ENCODE measurements at places on chromosomes 7 and 10.

- DNase-seq = no peak
Measured at GRCh38 chr7:124577256-124577655, 188.3 kb downstream of the GPR37 start.

GRCh38 chr10:87685832-87686574, 26.3 kb downstream of the PAPSS2 start:
- DNase-seq = no peak

GRCh38 chr7:33926535-33926934, 21.2 kb downstream of the BMPER start:
- peak; percentile 42 for DNase-seq

DNA sequence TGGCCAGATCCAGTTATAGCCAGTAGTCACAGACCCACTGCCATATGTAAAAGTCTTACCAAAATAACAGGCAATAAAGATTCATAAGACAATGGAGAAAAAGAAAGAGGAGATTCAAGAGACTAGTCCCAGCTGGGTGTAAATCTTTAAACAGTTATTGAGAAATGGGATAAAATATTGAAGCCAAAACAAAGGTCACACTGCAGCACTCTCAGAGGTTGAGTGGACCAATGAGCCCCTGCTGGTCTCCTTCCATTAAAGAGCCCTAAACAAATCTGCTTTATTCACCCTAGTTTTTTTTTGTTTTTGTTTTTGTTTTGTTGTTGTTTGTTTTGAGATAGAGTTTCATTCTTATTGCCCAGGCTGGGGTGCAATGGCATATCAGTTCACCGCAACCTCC, 98.8 kb downstream of the JMJD1C start:
- no peak for DNase-seq

GRCh38 chr10:1399431-1400100, 337.8 kb downstream of the ADARB2 start:
- DNase-seq = no peak

DNA sequence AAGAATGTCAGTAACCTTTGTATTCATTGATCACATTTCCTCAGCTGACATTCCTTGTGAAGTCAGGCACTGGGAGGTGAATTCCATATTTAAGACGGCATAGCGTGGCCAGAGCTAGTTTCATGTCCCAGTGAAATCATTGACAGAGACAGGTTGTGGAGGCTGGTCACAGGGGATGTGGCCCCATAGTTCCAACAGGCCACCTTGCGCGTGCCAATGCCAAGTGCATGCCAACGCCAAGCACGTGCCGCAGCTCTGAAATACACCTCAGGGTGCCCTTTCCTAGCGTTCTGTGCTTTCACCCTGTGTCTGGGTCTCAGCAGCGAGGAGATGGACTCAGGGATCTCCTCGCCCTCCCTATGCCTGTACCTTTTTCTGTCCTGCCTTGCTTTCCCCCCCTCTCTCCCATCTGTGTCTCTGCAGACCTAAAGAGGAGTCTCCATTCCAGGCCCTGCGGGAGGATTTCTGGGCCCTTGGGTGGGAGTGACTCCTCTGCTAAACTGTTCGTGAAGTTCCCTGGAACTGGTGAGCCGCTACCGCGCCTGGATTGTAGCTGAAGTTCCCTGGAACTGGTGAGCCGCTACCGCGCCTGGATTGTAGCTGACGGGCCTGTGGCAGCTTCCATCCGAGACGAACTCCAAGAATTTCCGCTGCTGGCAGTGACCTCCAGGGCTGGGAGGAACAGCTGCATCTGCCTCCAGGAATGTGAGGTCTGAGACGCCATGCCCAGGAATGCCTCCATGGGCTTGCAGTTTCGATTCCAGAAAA, 19.7 kb downstream of the AQP1 start:
- peak; percentile 21 for DNase-seq

GRCh38 chr7:31767686-31768358, 80.8 kb downstream of the PPP1R17 start:
- DNase-seq = no peak

GRCh38 chr10:96665306-96665705, 55.0 kb downstream of the PIK3AP1 start:
- no peak for DNase-seq

DNA sequence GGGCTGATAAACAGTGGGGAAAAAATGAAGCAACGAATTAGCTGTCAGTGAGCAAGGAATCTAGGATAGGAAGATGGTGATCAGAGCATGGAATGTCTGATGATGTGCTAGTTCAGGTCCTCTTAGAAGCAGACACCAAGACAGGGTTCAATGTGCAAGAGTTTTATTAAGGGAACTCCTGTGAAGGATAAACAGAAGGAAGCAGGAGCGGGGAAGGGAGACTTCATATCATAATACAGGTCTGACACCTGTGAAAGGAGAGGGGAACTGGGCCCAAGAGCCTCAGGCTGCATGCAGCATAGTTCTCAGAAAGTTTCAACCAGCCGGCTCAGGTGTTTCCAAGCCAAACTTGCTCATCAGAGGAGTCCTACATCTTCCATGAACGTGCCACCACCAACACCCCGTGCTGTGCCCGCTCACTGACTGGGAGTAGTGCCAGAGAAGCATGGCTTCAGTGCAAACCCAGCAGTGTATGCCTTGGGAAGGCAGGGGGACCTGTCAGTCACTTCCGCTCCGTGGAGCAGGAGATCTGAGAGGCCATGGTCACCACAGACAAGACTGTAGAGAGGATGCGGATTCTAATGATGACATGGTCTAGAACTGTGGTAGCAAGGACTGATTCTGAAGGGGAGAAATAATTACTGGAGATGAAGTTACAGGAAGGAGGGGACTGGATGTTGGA, 45.8 kb downstream of the ZNF800 start:
- DNase-seq = no peak

DNA sequence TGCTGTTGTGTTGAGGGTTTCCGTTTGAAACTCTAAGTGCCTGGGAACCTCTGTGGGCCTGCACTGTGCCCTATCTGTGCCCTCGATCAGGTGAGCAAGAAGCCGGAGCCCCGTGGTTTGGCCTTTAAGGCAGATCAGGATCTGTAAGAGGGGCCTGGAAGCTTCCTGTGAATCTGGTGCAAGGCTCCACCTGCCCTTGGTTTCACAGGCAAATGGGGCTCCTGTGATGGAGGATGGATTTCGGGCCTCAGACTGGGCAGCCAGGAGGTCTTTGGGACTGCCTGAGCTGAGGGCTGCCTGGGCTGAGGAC, 21.6 kb downstream of the SCART1 start:
- DNase-seq = no peak

GRCh38 chr7:196283-196682, 3.9 kb downstream of the FAM20C start:
- DNase-seq = no peak

DNA sequence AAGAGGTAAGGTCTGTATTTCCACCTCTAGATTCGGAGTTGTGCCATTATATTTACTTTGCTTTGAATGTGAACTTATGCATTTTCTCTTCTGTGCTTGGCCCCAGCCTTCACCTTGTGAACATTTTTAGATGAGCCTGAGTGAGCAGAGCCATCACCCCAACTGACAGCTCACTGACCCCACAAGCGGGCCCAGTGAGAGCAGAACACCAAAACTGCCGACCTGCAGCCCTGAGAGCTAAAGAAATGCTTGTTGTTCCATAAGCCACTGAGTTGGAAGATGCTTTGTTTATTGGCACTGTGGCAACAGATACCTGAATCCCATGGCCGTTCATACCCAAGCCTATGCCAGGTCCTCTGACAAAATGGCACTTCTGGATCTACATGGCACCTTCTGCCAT, 37.8 kb downstream of the C10orf90 start:
- DNase-seq = no peak

DNA sequence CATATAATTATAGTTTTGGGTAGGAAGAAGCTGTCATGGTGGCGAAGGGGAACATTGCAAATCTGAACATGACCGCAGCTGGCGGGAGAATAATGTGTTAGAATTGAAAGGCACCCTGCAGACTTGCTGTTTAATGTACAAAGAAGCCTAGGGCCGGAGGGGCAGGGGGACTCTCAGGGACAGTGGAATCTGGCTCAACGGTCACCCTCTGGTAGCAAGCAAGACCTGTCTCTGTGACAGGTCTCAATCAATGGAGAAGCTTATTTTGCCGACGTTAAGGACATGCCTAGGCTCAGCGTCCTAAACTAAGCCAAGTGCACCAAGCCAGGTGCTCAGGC, 177.3 kb downstream of the NSUN6 start:
- DNase-seq = no peak

DNA sequence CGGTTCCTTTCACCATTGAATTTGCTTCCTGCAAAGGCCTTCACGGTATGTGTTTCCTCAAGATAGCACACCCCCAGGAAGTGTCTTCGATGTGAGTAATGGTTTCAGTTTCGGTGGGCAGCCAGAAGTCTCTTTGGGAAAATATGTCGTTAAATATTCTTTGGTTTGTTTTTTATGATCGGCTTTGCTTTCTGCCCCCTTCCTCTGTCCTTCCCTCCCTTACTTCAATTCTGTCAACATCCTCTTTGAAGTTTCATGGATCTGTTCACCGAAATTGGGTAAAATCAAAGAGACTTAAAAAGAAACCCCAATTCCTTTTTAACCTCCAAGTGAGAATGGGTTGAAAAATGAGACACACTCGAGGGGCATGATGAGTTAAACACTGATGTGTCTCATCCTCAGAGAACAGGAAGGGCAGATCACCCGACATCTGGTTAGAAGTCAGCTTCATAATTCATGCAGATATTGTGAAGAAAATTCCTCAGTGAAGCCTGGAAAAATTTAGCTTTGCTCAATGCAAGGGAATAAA, 170.8 kb upstream of the HABP2 start:
- peak; percentile 55 for DNase-seq

GRCh38 chr10:3197348-3198003, 24.9 kb upstream of the PITRM1 start:
- peak; percentile 78 for DNase-seq

GRCh38 chr10:7789390-7789789, 1.4 kb downstream of the ATP5F1C start:
- no peak for DNase-seq

GRCh38 chr10:82267014-82267413, 392.0 kb downstream of the NRG3 start:
- DNase-seq = no peak

GRCh38 chr7:75945297-75946168, 30.6 kb downstream of the POR start:
- no peak for DNase-seq

- no peak for DNase-seq
Measured at GRCh38 chr7:101746314-101746713, 71.1 kb upstream of the CUX1 start.

DNA sequence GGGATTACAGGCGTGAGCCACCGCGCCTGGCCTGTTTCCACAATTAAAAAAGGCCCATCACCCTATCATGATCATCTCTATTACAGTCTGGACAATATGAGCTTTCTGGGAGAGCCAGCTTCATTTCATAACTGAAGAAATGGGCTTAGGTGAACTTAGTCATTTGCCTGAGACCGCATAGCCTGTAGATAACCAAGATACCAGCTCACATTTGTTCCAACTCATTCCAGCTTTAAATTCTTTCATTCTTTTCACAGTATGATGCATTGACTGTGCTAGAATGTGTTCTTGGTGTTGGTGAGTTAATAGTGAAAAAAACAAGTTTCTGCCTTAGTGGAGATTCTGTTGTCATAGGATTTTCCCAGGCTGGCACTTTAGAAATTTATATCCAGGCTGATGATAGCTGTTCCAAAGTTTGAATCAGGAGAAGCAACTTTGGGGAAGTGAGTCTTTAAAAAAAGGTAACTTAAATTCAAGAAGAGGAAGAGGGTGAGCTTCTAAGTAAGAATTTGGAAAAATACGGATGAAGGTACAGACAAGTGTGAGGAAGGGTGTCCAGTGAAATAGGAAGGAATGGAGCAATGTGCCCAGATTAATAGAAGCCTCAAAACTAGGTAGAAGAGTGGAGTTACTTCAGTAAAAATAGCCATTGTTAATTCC, 2.1 kb upstream of the H2AZ2 start:
- DNase-seq = no peak

DNA sequence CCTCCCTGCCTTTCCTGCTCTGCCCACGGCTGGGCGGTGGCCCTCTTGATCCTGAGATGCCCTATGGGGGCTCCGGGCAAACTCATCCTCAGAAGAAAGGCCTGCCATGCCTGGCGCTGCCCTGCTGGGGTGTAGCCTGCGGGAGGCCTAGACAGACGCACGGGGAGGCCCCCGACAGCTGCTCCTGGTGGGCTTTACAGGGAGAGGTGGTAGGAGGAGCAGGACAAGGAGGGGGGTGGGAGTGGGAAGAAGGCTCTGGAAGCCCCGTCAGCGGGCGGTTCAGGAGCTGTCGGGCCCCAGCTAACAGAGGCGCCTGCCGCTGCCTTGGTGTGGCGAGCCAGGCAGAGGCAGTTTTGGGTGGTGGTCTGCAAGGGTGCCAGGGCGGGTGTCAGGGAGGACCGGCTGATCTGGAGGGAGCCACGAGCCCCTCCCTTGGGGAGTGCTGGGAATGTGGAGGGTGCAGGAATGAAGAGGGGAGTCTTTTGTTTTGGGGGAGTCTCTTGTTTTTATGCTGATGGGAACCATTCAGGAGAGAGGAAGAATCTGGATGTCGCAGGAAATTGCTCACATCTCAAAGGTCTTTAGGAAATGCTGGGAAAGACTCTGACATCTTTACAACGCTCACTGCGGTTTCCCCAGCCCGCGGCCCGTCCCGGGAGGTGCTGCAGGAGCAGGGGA, 63.5 kb downstream of the CFAP46 start:
- no peak for DNase-seq

GRCh38 chr7:44374007-44374763, 48.8 kb upstream of the CAMK2B start:
- no peak for DNase-seq

DNA sequence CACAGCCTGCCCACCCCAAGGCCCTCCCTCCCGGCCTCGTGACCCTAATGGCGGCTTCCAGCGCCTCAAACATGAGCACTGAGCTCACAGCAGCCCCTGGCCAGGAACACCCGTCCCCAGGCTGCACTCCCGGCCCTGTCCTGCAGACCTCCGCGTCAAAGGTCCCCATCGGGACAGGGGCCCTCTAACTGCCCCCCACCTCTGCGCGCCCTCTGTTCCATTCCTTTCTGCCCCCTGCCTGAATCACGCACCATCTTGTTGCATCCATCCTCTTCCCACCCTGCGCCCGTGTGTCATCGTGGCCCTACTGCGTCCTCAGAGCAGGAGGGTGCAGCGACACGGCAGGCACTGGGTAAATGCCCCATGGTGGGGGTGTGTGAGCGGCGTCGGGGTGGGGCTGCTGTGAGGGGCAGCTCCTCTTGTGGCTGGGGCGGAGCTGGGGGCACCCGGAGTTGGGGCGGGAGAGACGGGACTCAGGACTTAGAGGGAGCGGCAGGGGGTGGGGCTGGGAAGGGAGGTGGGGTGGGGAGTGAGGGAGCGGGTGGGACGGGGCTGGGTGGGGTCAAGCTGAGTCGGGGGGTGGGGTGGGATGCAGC, 13.4 kb downstream of the SLC29A4 start:
- DNase-seq = no peak

DNA sequence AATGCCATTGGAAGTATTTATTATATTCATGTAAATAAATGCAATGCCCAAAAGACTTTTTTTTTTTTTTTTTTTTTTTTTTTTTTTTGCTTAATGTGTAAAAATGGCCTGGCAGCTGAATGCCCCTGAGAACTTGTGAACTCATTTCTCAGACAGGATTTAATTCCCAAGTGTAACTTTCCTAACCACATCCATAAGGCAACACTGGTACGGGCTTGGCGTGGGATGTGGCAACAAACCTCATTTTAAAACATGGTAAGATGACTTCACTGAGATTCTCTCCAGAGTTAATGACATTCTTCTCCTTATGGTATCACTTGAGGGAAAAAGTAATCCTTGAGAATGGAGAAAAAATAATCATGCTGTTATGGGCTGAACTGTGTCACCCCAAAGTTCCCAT, 150.4 kb downstream of the DGKI start:
- no peak for DNase-seq
